ENCODE measurements at places on chromosomes 4 and X.

DNA sequence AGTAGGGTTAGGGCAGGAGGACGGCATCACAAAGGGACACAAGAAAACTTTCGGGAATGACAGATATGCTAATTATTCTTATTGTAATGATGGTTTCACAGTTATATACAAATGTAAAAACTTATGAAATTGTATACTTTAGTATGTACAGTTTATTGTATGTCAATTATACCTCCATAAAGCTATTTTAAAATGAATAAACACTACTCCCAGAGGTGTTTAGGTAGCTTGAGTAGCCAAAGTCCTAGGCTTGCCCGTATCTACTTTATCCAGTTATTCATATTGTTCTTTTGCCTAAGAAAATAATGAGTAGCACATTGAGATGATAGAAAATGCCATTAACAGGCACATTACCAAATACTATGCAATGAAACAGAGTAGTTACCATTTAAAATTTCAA lies 43.0 kb downstream of the RPS6KA6 start:
- DNase-seq: no peak

GRCh38 chr4:22695917-22696316 lies 3.2 kb downstream of the GBA3 start:
- DNase-seq: no peak

GRCh38 chr4:6608758-6609414 lies 31.6 kb upstream of the MRFAP1 start:
- no peak for DNase-seq

- DNase-seq: no peak
Observed at GRCh38 chrX:155127465-155127864, 56.2 kb downstream of the BRCC3 start.

- no peak for DNase-seq
Observed at GRCh38 chr4:148786699-148787098, 344.5 kb upstream of the NR3C2 start.

DNA sequence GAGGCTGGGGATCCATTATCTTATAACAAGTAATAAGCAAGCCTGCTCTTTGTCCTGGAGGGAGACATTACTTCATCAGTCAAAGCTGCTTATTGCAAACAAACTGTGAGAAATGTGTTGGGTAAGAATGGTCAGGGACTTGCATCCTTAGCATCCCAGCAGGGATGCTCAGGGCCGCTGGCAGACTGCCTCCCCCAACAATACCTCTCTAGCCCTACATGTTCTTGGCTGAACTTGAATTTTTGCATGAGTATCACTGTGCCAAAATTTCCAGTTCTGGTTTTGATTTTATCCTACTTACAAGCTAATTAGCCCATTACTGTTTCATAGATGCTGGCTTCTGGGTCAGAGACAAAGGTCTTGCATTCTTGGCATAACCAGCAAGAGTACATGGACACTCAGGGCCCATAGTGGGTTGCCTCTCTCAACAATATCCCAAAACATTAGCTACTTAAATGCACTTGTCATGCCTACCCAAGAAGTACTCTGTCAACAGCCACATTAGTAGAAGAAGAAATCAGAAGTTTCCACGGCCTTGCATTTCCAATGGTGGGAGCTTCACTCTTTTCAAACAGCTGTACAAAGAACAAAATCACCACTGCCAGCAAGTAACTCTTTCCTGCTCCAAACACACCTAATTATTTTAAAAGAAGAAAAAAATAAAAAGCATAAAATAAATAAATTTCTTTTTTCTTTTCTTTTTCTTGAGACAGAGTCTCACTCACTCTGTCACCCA lies 41.9 kb upstream of the NEUROG2 start:
- no peak for DNase-seq

DNA sequence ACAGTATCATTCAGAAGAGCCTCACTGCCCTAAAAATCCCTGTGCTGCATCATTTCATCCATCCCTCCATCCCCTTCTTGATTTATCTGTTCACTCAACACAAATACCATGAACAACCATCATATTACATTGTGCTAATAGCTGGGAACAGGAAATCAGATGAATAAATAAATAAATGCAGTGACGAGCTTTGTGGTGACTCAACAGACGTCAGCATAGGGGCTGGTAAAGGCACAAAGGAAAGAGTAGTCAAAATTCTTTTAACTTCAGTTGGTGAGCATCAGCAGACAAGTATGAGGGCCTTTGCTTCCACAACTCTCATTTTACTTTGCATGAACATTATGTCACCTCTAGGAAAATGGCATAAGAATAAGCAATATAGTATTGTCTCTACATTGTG lies 65.5 kb downstream of the EDNRA start:
- DNase-seq: no peak

DNA sequence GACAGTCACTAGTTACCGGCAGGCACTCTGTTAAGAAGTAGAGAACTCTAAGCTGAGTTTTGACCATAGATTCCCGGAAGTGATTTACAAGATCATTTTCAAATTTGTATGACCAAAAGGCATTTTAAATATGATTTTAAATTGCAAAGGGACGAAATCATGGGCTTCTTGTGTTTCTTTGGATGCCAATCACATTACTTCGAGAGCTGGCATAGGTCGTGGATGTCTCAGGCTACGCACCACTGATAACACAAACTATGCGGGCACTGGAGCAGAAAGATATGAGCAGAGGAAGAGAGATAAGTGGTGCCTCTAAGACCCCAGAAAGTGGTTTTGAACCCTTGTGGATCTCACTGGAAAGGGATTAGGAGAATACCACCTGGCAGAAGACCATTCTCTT lies 294.2 kb upstream of the FTHL17 start:
- no peak for DNase-seq

GRCh38 chr4:2049381-2049780 lies 9.7 kb upstream of the NAT8L start:
- DNase-seq: no peak

DNA sequence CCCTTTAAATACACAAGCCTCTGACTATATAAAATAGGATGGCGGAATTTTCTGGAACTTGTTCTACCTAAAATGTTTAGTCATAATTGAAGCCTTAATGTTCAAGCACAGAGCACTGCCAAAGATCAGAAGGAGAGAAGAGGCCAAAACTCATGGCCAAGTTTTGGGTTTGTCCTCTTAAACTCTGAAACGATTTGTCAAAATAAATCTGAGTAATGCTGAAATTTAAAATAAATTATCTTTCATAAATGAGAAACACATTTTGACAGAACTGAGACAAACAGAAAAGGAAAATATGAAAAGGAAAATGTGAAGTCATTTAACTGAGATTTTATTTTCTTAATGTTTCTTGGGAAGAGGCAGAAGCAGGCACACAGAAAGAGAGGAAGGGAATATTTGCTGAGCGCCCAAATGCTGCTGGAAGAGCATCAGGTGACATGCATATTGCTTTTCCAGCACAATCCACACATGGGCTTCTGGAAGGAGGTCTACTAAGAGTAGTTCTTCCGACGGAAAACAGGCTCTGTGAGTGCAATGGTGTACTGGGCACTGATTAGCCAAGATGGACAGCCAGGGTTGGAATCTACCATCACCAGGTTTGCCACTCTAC lies 47.4 kb upstream of the ZNF518B start:
- no peak for DNase-seq

DNA sequence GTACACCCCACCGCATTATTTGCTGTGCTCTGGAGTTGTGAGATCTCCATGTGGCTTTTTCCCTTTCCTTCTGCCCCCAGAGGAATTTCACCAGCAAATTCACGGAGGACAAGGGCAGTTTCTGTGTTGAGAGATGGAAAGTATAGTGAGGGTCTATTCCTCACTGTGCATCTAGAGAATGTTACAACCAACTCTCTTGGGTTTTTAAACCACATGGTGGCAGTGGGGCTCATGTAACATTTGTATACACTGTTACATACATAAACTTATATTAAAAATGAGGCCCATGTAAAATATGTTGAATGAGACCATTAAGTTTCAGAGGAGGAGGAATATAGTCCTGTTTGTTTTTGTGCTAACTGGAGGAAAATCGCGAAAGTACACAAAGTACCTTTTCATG lies 909 bp upstream of the PRKG2 start:
- no peak for DNase-seq

Measured in cortex of kidney (tissue), 1 donor.